ENCODE measurements at places on chromosomes 12 and 14.
A peak's percentile ranks its signal among the peaks of the same experiment; 100 is the strongest.

DNA sequence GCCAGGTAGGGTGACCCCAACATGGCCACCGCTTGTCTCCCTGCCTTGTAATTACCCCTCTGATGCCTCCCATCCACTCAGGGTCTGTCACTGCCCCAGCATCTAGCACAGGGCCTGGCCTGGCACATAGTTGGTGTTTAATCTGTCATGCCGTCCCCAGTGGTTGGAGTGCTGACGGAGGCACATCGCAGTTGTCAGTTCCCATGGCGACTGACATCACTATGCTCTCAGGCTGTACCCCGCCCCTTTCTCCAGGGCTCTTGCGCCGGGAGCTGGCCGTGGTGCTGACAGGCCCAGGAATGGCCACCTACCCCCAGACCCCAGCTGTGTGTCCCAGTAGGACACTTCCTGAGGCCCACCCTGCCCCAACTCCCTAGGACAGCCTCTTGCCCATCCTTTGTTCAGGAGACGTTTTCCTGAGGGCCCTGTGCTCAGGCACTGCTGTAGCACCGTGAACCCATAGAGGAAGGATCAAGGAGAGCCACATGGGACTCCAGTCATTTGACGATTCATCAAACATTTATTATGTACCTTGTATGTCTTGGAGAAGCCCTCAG lies 23.0 kb downstream of the FAM222A start:
- DNase-seq: peak; percentile 47

- DNase-seq: no peak
These were observed 219.1 kb downstream of the ESR2 start for GRCh38 chr14:64074961-64075612.

GRCh38 chr12:5708371-5708770 lies 236.7 kb downstream of the ANO2 start:
- DNase-seq: no peak

- DNase-seq: no peak
These were observed 479.4 kb downstream of the VRK1 start for GRCh38 chr14:97276573-97276972.

DNA sequence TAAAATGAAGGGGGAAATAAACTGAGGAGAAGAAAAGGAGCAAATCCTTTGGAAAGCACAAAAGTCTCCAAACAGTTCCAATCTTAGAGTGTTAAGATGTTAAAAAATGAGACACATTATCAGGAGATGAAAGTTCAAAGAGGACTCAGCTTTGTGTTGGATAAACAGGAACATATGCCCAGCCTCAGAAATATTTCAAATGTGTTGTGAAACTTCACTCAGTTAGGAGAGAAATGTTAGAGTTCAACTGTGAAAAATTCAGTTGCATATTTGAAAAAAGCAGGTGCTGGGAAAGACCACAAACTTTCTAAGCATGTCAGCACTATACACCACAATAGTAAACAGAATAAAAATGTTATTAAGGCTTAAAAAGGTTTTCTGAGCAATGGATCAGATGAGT lies 136.8 kb upstream of the PRKD1 start:
- DNase-seq: no peak

DNA sequence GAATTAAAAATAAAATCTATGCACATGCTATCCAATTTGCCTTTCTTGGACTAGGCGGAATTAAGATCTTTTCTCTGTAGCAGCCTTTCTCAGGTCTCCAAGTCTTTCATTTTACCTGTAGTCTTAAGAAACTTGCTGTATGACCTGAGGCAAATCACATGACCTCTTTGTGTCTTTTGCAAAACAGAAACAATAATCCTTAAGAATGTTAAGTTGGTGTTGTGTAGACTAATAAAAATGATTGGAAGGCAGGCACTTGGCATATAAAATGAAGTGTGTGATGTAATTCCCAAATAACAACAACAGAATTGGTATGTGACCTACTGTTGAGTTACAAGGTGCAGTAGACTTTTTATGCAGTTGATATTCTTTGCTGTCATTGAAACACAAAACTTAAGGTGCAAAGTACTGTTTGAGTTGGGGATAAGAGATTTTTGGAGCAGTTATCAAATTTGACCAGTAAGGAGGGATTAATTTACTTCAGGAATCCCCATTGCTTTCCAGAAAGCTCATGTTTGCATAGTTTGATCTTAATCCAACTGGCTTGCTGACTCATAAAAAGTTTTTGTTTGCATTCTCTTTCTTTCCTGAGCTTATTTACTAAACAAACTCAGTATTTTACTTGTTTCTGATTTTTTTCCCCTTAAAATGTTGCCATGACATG lies 51.4 kb downstream of the SUSD6 start:
- peak; percentile 61 for DNase-seq

DNA sequence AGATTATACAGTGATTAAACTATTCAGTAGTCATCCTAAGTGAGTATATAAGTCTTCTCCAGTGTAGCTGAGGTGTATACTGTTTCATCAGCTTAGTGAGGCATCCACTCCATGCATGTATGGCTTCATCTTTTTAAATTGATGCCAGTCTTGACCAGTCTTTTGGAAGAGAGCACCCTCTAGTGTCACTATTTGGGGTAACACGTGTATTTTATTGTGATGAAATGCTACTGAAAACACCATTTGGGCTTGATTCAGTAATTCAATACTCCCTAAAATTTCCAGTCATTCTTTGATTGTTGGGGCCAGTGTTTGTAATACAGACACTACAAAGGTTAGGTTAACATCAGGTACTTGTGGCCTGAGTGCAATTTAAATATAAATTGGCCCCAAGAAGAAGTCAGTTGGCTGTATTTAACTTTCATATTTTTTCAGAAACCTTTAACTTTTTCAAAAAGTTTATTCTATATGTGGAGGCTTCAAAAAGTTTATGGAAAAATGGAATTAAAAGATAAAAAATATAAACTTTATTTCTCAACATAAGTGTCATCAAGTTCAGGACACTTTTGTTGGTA lies 35.3 kb downstream of the MIPOL1 start:
- DNase-seq: peak; percentile 69

DNA sequence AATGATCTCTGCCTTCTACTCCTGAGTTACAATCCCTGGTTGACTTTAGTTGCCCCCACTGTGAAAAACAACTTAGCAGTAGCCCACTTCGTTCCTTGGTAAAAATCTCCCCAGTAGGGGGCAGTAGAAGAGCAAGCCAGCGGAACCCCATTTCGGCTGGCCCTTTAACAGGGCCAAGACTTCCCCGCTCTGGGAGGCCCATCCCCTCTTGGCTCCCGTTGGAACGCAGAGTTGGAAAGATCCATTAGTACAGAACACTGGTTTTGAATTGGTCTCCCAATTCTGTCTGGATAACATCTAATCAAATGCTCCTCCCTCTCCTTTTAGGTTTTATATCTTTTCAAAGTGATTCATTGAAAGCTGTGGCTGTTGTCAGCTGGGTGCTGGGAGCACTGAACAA lies 1133.3 kb downstream of the BCL11B start:
- DNase-seq: peak; percentile 5

DNA sequence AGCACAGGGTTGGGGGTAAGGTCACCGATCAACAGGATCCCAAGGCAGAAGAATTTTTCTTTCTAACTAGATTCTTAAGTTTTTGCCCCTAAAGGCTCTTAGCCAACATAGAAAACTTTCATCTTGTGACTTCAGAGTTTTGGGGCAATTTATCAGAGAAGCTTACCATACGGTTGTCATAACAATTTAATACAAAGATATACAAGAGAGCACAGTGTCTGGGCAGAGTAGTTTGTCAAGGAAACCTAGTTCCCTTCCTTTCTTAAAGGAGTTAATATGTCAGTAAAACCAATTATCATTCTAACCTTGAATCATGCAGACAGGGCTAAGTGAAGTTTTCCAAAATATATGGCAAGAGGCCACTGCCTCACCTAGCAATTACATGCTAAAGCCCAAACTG lies 18.4 kb downstream of the NR2C1 start:
- no peak for DNase-seq

- DNase-seq: no peak
These were observed 154.2 kb downstream of the DYRK2 start for GRCh38 chr12:67802731-67803130.

- no peak for DNase-seq
These were observed 293.5 kb upstream of the RTL1 start for GRCh38 chr14:101196795-101197590.

- DNase-seq: peak; percentile 96
These were observed 4.9 kb upstream of the MRPL52 start for GRCh38 chr14:22824711-22825359.

- DNase-seq: peak; percentile 58
These were observed 27.0 kb downstream of the SYNE3 start for GRCh38 chr14:95489214-95490137.

DNA sequence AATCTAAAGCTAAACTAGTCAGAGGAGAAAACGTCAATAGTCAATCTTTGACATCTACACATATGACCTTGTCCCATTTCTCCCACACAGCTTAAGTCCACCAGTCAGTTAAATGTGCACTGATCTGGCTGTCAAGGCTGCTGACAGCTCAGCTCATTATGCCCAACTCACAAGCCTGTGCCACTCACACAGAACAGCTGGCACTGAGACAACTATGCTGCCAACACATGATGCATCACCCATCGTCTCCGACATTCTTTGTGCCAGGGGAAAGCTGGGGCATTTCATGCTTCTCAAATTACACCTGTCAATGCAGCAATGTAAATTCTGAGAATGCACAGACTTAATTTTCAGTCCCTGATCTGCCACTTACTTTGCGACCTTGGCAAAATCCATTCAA lies 25.3 kb downstream of the GNS start:
- DNase-seq: no peak

DNA sequence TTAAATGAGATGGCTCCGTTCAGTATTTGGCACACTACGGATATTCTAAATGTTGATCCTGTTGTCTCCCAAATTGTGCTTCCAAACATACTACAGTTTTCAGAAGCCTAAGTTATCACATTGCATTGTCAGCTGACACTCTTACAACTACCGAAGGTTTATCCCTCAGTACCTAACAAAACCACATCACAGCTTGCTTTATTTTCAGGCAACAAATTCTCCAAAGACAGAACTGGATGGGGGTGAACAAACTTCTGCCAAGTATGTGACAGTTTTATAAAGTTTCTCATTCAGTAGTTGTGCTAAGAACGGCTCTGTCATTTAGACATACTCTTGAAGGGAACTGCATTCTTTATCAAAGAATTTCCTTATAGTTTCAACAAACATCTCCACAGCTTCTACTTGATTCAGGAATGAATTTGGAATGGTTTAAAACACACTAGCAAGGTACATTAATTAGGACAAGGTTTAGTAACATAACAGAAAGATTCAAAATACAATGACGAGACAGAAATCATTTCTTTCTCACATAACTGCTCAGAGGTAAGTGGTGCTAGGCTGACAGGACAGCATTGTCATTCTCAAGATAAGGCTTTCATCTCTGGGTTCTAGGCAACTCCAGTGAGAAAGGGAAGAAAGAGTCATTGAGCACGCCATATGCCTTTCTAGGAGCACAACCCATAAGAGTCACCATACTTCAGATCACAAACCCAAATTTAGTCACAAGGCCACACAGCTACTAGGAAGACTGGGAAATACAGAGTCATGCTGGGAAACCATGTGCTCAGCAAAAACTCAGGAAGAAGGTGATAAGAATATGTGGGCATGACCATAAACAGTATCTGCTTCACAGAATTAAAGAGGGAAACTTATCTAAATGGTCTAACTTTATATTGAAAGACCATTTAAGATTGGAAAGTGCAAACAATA lies 100.7 kb downstream of the DUSP6 start:
- no peak for DNase-seq

GRCh38 chr12:75766263-75767160 lies 255.1 kb upstream of the KRR1 start:
- peak; percentile 67 for DNase-seq

- no peak for DNase-seq
These were observed 1023.2 kb downstream of the TMTC2 start for GRCh38 chr12:83709899-83710298.

GRCh38 chr12:103334466-103334865 lies 161.3 kb downstream of the C12orf42 start:
- DNase-seq: no peak

- peak; percentile 53 for DNase-seq
These were observed 36.7 kb upstream of the LGALS3 start for GRCh38 chr14:55092341-55092740.

- peak; percentile 44 for DNase-seq
These were observed 10.6 kb downstream of the RARG start for GRCh38 chr12:53221203-53222080.

DNA sequence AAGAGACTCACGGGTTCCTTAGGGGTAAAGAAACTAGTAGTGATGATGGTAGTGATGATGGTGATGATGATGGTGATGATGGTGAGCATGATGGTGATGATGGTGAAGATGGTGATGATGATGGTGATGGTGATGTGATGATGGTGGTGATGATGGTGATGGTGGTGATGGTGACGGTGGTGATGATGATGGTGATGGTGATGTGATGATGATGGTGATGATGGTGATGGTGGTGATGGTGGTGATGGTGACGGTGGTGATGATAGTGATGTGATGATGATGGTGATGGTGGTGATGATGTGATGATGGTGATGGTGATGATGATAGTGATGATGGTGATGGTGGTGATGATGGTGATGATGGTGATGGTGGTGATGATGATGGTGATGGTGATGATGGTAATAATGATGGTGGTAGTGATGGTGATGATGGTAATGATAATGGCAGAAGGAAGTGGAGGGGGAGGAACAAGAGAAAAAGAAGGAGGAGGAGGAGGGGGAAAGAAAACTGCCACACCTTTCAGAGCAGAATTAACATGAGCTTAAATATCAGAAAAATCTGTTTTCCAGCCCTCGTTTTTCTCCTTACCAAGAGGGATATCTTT lies 85.5 kb downstream of the FZD10 start:
- no peak for DNase-seq

DNA sequence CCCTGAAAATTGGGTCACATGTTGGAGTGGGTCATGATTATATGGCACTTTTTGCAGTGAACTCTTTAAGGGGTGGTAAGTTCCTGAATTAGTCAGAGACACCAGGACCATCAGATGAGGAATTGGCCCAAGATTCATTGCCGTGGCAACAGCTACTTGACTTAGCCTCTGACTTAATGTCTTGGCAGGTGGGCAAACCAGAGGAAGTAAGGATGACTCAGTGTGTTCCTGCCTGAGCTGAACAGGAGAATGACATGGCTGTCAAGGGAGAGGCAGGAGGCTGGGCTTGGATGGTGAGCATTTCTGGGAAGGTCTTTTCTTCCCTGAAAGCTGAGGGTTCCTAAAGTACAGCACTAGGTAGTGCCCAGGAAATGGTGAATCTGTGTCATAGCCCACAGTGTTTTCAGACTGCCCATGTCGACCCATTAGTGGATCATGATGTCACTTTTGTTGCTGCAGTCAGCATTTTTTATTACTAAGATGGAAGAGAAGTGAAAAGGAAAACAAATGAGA lies 170.1 kb upstream of the PWP1 start:
- peak; percentile 95 for DNase-seq

DNA sequence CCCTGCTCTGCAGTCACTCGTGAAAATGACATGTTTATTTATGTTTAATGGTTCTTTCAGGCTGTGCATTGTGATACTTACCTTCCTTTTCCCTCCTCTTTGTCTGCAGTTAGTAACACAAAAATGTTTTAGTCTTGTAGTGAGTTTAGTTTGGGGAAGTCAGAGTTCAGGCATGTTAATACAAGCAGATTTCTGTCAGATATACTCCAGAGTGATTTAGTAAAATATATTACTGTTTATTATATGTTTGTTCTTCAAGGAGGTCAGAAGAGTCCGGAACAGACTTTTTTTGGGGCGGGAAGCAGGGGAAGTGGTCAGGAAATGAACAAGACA lies 28.7 kb downstream of the MSRB3 start:
- DNase-seq: no peak

GRCh38 chr14:64950889-64951288 lies 8.3 kb upstream of the GPX2 start:
- no peak for DNase-seq
